ENCODE measurements at places on chromosomes 16 and 17.

DNA sequence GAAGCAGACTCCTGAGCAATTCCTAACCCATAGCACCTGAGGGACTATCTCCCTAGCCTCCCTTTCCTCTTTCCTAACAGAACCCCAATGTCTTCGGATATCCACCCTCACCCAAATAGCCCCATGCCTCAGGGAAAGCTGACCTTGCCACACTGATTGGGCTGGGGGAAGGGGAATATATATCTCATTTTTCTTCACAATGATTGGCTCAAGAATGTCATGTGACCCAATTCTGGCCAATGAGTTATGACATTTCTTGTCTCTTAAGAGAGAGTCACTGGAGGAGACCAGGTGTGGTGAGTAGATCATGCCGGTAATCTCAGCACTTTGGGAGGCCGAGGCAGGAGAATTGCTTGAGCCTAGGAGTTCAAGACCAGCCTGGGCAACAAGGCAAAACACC, 71.9 kb upstream of the NLK start:
- DNase-seq, result no peak

- no peak for DNase-seq
These were observed 184.2 kb downstream of the KCNJ2 start for GRCh38 chr17:70353408-70354092.

GRCh38 chr16:68749432-68749831, 12.3 kb downstream of the CDH1 start:
- no peak for DNase-seq

DNA sequence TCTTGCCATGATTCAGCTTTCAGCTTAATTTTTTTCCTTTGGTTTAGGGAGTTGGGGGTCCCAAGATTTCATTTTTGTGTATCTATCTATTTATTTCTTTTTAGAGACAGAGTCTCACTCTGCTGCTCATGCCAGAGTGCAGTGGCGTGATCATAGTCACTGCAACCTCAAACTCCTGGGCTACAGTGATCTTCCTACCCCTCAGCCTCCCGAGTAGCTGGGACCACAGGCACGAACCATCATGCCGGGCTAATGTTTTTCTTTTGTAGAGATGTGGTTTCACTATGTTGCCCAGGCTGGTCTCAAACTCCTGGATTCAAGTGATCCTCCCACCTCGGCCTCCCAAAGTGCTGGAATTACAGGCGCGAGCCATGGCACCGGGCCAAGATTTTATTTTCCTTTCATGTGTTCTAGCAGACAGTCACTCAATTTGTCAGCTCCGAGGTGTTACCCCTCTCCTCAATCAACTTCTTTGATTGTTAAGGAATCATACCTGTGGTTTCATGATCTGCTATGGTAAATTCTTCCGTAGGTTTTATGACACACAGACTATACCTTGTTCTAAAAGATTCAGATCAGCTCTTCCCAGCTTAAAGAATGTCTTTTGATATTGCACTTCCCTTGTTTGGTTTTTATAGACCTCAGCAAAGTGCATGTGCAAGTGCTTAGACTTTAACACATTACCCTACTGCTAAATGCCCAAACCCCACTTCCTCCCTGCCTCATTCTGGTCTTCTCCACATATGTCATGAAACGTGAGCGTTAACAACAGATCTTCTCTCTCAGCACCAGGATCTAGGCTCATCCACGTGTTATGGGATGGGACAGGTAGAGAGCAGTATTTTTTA, 13.0 kb downstream of the UNC45B start:
- no peak for DNase-seq

GRCh38 chr16:28883221-28883996, 5.1 kb downstream of the ATP2A1 start:
- DNase-seq, result no peak

GRCh38 chr17:44137891-44138709, 3.6 kb upstream of the HROB start:
- peak; percentile 51 for DNase-seq

DNA sequence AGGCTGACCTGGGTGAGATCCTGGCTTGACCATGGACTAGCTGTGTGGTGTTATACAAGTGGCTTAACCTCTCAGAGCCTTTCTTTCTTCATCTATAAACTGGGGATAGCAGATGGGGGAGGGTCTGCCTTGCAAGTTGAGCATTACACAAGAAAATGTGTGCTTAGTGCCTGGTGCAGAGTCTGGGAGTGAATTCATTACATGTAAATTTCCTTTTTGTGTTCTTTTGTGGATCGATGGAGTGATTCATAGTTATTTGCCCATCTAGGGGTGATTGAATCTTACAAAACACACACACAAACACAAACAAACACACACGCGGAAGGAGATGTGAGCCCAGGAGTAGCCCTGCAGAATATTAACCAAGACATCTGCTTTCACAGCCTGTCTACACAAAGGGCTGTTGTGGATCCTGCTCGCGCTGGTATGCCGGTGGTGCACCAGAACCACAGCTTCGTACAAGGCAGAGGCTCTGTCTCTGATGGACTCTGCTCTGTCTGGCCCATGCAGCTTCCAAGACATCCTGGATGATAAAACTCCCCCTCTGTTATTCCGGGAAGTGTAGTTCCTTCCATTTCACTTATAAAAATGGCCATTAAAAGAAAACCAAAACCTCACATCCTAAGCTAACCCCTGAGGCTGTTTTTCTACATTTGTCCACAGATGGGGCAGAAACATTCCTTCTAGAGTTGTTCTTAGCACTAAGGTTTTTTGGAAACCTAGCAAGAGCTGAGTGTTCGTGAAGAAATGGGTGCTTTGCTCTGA, 86.1 kb downstream of the UTP18 start:
- no peak for DNase-seq

DNA sequence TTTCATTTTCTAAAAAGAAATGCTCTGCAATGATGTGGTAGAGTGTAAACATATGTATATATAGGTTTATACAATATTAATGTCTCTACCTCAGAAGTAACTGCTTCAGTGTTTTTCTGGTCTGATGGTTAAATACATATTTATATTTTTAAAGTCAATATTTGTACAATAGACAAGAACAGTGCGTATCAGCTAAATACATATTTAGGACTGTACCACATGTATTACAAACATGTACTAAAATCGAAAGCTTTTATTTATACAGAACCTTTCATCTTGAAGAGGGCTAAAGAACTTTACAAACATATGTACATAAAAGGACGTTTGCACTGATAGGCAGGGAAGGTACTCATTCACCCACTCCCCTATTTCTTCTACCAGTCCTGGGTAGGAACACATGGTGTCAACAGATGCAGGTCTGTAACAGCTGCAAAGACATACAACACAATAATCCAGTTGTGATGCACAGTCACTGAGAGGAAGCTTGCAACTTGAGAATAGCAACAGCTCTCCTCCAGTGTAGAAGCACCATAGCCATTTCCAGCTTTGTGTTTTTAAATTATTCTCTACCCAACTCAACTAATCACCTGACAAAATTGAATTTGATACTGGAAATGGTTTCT, 206.9 kb upstream of the C17orf78 start:
- DNase-seq, result no peak

GRCh38 chr16:31130336-31130891, 5.1 kb downstream of the PRSS8 start:
- DNase-seq, result no peak

- no peak for DNase-seq
These were observed 7.8 kb upstream of the SLC38A10 start for GRCh38 chr17:81302861-81303333.

GRCh38 chr16:66264311-66265047, 102.0 kb upstream of the CDH5 start:
- no peak for DNase-seq

- DNase-seq, result no peak
These were observed 741 bp upstream of the DEXI start for GRCh38 chr16:10943064-10943353.

DNA sequence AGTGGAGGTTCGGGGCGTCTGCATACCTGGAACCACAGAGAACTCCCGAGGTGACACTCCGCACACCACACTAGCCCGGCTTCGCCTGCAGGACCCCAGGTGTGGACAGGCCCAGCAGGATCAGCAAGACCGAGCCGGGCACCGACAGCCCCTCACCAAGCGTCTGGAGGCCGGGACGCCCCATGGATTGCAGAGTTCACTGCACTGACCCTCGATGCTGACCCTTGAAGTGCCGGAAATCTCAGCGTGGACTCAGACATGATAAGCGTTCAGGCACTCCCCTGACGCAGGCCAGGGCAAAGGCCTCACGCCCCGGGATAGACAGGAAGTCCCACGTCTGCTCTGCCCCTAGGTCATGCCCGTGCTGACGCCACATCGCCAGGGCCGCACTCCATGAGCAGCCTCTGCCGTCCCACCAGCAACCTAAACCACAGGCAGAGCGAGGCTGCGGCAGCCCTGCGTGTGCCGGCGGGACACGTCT, 26.0 kb downstream of the ACSF3 start:
- DNase-seq, result no peak

DNA sequence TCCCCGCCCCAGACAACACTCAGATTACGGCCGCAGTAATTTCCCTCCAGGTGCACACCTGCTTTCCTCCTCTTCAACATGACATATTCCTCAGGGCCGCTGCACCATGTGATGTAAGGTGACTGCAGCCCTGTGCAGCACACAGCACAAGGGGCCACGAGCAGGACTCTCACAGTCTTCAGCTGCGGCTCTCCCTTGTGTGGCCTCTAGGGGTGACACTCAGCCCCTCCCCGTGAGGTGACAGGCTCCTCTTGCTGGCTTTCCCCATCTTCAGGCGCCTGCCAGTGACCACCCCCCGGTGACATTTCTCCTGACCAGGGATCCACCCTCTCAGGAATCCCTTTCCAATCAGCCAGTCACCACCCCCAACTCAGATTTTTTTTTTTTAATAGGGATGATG, 31.3 kb upstream of the ABCC3 start:
- DNase-seq, result no peak

DNA sequence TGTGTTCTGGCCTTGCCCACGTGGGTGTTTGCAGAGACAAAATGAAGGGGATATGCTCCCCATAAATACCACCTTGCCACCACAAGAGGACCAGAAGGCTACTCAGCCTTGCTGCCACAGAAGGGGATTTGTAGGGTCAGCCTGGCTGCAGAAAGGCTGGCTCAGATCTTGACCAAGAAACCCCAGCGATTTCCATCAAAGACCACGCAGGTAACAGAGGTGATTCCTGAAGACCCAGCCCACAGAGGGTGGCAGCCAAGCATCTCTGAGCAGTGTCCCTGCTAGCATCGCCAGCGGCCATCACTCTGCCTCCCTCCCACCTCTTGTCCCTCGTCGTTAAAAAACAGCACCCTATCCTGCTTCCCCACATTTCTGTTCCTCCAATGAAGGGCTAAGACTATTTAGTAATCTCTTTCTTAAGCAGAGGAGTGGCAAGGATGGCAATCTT, 54.9 kb downstream of the BEAN1 start:
- DNase-seq, result no peak

DNA sequence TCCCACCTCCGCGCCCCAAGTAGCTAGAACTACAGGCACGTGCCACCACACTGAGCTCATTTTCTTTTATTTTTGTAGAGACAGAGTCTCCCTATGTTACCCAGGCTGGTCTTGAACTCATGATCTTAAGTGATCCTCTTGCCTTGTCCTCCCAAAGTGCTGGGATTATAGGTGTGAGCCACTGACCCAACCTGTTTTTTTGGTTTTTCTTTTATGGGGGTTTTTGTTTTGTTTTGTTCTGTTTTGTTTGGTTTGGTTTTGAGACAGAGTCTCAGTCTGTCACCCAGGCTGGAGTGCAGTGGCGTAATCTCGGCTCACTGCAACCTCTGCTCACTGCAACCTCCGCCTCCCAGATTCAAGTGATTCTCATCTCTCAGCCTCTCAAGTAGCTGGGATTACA, 16.4 kb downstream of the GID4 start:
- no peak for DNase-seq

- DNase-seq, result no peak
These were observed 66.4 kb downstream of the METRNL start for GRCh38 chr17:83145831-83146230.

DNA sequence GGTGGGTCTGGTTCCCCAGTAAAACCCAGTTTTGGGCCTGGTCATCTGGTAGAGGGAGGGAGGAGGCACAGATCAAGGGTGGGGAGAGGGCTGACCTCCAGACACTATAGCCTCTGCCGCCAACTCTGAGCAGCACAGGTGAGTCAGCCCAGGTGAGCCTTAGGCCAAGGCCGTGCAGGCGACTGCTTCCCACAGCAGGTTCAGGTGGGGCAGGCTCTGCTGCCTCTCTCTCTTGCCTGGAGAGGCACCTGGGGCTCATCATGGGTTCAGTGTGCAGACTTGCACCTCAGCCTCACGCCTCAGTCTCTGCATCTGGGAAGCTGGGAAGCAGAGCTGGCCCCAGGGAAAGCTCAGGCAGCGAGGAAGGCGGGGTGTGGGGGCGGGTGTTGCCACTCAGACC, 37.8 kb upstream of the IL34 start:
- no peak for DNase-seq

DNA sequence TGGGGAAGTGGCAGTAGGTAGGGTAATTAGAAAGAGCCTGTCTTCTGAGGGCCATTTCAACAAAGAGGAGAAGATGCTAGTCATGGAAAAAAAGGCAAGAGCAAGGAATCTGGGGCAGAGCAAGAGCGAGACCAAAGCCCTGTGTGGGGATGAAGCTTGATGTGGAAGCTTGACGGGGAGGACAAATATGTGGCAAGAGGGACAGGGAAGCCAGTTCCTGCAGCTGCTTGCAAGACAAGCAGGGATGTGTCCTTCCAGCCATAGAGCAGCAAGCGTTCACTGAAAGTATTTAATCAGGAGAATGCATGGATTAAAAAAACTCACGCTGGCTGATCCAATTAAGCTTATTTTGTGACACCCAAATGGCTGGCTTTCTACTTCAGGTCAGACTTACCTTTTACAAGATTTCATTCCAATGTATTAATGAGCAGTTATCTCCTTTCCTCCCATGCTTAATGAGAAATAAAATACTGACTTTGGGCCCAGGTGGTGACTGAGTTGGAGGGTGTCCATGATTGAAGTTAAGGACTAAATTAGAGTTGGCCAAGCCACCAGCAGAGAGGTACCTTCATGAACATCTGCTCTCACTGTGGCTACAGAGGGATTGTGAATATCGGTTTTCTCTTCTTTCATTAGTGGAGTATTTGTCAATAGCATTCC, 76.8 kb downstream of the ABCA8 start:
- no peak for DNase-seq

DNA sequence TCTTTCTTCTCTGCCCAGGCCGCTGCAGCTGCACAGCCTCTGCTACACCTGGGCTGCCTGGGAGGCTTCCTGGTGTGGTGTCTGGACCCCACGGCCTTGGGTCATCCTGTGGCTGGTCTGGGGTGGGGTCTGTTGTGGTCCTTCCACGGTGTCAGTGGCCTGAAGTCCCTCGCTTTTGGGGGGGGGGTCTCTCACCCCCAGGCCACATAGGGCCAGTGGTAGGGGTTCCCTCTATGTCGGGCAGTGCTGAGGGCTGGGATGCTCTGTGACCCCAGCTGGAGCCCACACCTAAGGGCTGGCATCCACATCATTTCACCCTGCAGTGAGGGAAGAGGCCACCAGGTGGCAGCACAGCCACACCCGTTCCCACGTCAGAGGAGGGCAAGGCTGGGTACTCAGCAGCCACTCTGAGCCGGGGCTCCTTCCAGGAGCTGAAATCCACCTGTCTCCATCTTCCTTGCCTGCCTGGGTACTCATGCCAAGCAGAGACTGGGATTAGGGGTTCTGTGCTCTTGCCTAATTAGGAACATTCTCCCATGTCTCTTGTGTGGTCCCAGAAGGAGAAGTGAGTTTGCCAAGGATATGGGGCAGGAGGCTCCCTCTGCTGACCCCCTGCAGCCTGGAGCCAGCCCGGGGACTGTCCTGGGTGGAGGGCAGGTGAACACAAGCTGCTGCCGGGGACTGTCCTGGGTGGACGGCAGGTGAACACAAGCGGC, 13.0 kb downstream of the ENGASE start:
- peak; percentile 46 for DNase-seq
